ENCODE measurements at places on chromosomes 4 and X.

DNA sequence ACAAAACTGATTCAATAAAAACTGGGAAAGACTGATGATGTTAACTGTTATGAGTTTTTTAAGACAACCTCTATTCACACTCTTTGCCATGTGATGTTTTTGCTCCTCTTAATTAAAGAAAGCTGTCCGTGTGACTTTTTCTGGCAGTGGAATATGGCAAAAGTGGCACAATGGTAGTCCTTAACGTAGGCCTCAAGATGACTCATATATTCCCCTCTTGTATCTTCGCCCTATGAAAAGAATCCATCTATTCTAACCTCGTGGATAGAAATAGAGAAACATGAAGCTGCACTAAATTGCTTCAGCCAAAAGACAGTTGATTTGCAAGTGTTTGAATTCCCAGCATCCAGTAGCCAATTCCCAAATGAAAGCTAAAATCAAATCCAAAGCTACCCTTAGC is 603.8 kb upstream of the PCDH7 start:
- DNase-seq = no peak

DNA sequence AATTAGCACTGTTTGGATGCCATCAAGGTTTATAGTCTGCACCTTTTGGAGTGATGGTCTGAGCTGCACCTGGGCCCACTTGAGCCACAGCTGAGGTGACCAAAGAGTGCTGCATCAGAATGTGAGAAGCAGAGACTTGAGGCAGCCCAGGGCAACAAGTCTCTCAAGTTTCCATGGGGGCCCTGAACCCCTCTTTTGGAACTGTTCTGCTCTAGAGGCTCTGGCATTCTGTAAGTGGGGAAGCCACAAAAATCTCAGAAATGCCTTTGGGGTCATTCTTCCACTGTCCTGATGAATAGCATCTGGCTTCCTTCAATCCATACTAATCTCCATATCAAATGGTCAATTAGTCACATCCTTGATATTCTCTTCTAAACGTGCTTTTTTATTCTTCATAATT is 298.4 kb upstream of the MAOA start:
- DNase-seq = no peak

DNA sequence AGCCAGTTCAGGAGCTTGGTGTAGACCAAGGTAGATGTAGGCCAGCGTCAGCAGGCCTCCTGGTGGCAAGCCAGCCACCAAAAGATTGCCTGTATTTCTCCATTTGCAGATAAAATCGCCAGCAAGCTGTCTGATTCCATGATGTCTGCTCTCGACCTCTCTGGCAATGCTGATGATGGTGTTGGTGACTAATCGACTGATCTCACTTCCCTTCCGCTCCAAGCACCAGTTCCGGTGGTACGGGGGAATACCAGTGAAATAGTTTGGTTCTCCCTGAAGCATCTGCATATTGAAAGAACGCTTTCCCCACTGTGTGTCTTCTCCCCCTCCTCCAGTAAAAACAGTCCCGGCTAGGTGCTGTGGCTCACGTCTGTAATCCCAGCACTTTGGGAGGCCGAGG is 30.4 kb downstream of the GNL3L start:
- DNase-seq = no peak

- no peak for DNase-seq
Measured at GRCh38 chr4:94536049-94536448, 84.3 kb downstream of the PDLIM5 start.

DNA sequence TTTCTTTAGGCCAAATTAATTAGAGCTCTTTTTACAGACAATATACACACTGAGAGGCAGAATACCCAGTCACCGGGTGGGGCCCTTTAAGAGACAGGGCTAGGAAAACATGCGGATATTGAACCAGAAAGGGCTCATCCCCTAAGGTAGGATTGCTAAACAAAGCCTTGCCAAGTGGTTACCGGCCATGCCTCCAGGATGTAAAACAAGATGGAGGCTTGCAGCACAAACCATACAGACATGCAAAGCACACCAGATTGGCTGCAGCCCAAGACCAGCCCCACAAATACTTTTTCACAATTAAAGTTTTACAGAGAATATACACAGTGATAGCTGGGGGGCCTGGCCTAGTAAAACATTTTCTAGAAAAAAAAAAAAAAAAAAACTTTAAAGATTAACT is 210.0 kb downstream of the KLHL4 start:
- peak; percentile 17 for DNase-seq

DNA sequence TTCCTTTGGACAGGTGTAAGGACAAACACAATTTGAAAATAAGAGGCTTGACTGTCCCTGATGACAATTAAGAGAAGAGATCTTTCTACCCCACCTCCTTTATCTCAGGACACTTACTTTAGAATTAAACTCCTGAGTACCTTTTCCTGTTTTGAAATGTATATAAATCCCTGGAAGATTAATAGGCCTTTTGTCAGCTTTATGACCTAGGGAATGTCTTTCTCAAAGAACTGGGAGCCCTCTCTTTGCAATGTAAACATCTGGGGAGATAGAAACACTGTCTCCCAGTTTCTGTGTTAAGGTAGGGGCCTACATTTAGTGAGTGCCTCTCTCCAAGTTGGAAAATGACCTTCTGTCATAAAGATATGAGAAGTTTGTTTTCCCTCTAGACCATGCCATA is 31.7 kb downstream of the AGA start:
- no peak for DNase-seq

- no peak for DNase-seq
Measured at GRCh38 chrX:101416691-101417090, 8.7 kb downstream of the HNRNPH2 start.

DNA sequence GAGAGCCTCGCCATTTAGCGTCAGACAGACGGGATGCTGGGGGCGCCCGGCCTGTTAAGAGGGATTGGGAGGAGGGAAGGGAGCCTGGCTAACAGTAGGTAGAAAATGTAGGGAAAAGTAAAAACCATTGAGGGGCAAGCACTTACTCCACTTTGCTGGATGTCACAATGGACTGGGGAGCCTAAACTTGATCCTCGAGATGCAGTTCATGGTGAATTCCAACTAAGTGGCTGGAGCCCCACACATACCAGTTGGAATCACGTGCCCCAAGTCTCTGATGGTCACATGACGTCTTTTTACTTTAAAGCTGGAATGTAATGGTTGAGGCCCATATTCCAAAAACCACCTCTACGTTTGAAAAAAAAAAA is 1.5 kb downstream of the PLS3 start:
- DNase-seq = no peak

GRCh38 chr4:184684491-184685189 is 35.1 kb downstream of the PRIMPOL start:
- no peak for DNase-seq

- DNase-seq = no peak
Measured at GRCh38 chr4:152307669-152308068, 228.2 kb downstream of the FBXW7 start.

GRCh38 chrX:19174401-19175025 is 52.2 kb upstream of the ADGRG2 start:
- DNase-seq = no peak

- no peak for DNase-seq
Measured at GRCh38 chrX:42686706-42687105, 91.3 kb downstream of the PPP1R2C start.

- no peak for DNase-seq
Measured at GRCh38 chr4:185122681-185123345, 20.3 kb upstream of the SLC25A4 start.

DNA sequence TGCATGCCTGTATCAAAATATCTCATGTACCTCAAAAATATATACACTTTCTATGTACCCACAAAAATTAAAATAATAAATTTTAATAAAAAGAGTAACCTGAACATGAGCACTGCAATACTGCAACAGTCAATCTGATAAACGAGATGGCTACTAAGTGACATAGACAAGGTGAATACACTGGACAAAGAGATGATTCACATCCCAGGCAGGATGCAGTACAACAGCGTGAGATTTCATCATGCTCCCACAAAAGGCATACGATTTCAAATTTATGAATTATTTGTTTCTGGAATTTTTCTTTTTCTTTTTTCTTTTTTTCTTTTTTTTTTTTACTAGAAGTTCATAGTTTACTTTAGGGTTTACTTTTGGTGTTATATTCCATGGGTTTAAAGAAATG is 12.2 kb upstream of the FGF16 start:
- no peak for DNase-seq

DNA sequence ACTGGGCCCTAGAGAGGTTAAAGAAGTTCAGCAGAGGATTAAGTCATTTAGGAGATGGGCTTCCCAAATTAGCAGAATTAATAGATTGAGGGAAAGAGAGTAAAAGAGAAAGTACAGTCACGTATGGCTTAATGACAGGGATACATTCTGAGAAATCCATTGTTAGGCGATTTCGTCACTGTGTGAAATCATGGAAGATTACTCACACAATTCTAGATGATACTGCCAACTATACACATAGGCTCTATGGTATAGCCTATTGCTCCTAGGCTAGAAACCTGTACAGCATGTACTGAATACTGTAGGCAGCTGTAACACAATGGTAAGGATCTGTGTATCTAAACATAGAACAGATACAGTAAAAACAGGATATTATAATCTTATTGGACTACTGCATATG is 180.6 kb downstream of the RNF150 start:
- DNase-seq = no peak

DNA sequence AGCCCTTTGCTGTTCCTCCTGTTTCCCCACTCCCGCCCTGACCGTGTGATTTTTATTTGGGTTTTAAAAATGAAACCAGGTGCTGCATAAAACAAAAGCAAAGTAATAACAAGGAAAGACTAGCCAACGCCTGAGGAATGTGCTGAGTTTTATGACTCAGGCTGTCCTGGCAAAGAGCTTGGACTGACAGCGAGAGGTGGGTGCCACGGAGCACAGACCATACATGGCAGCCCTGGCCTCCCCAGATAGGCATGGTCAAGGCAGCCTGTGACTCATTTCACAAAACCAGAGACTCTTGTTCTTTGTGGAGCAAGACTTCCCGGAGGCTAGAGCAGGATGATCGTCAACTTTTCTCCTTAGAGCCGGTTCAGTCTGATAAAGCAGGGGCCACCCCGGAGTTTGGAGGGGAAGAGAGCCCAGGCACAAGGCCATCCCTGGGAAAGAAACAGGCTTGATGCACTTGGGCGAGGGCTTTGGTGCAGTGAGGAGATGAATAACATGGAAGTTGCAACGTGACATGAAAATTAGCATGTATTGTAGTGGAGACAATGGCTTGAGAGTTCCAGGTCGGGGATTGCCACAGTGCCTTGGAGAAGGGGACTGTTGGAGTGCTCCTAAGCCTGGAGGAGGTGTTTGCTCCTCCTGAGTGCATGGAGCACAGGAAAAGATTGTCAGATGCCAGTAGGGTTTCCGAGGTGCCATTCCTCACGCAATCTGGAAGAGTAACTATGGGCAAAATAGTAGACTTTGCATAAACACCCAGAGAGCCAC is 54.8 kb downstream of the C4orf51 start:
- DNase-seq = no peak

GRCh38 chr4:82642331-82642730 is 80.5 kb upstream of the TMEM150C start:
- no peak for DNase-seq

DNA sequence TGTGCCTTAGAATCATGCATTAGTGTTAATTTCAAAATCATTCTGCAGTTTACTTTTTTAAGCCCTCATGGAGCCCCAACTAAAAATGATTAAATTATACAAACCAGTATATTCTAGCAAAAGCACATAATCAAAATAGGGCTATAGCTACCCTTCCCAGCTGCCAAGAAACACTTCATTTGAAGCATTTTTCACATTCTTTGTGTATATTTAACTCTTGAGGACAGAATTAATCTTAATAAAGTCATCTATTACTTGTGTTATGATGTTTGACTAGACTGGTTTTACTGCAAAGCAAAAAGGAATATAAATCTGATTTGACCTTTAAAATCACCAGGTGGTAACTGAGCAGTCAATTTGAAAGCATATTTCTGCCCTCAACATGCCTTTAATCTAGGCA is 145.1 kb downstream of the PRDM5 start:
- DNase-seq = no peak

- DNase-seq = no peak
Measured at GRCh38 chr4:86220121-86220520, 139.7 kb downstream of the MAPK10 start.

- DNase-seq = no peak
Measured at GRCh38 chr4:7778510-7779431, 160.9 kb downstream of the AFAP1 start.

DNA sequence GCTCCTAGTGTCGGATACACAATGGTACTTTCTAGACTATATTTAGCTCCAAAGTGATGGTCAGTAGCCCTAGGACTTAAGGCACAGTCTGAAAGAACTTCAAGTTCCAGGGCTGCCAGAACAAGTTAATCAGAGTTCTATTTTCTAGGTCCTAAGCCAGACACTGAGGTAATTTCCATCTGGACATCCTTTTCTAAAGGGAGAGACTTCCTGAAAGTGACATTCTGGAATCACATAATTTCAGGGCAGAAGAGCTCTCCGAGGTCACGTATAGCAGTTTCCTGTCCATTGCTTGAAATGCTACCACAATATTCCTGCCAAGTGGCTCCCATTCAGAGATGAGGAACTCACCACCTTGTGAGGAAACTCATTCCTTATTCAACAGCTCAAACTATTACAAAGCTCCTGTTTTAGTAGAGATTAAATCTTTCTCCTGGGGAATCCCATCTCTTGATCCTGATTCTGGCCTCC is 117.9 kb downstream of the COL25A1 start:
- no peak for DNase-seq

DNA sequence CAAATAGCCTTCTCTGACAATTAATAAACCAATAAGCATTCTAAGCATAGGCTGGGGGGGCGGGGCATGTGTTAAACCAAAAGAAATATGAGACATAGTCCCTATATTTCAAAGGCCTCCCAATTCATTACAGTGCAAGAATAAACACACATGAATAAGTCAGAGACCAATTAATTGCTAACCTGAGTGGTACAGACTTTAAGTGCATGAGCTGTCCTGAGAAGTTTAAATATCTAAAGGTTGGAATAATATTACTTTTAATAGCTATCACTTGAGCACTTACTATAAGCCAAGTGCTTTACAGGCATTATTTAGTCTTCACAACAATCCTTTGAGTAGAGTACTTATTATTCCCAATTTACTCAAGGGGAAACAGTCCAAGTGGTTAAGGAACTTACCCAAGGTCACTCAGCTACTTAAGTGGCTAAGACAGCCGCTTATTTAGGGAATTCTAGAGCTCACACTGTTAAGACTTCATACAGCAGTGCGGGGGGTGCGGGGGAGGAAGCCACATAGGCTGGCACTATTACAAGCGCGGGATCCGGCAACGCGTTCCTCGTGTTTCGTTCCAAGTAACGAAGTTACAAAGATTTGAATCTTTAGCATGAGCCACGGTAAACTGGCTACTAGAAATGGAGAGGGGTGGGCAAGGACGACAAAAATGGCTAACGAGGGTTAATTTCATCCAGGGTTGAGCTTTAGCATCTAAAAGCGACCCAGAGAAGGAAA is 1.4 kb downstream of the THOC2 start:
- DNase-seq = no peak

Data from NCI-H2081 treated with DMSO at 0.1 percent for 48 hours (cell line).